ENCODE measurements at places on chromosomes 2 and 18. TPM values are rescaled to one million over a fixed set of nuclear protein-coding genes. Genes with fewer than 3 reads are reported as not detected.

GRCh38 chr18:30957066-30957465 is 85.5 kb downstream of the DSC3 start:
- DNase-seq, result no peak

DNA sequence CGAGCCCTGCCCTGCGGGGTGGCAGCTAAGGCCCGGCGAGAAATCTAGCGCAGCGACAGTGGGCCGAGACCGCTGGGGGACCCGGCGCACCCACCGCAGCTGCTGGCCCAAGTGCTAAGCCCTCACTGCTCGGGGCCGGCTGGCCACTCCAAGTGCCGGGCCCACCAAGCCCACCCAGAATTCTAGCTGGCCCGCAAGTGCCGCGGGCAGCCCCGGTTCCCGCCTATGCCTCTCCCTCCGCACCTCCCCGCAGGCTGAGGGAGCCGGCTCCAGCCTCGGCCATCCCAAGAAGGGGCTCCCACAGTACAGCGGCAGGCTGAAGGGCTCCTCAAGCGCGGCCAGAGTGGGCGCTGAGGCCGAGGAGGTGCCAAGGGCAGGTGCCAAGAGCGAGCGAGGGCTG is 55.2 kb upstream of the RND3 start:
- DNase-seq, result no peak

DNA sequence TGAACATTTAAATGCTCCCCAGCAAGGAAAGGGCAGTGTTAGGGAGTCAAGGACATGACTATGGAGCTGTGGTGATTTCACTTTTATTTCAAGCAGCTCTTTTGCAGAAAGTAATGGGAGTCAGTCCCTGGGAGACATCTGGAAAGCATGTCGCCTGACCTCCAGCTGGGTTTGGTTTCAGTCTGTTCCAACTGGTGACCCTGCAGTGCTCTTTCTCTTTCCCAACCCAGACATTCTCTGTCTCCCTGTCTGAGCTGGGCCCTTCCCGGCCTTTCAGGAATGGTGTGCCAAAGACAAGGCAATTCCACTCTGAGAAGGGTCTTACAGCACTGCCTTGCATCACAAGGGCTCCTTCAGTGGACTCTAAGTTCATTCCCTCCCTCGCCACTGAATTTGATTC is 323.2 kb downstream of the OSR1 start:
- DNase-seq, result no peak

- no peak for DNase-seq
Measured at GRCh38 chr2:156333274-156333950, 891 bp upstream of the NR4A2 start.

- DNase-seq, result peak; percentile 26
Measured at GRCh38 chr18:49135877-49136276, 185.1 kb upstream of the SMAD7 start.

DNA sequence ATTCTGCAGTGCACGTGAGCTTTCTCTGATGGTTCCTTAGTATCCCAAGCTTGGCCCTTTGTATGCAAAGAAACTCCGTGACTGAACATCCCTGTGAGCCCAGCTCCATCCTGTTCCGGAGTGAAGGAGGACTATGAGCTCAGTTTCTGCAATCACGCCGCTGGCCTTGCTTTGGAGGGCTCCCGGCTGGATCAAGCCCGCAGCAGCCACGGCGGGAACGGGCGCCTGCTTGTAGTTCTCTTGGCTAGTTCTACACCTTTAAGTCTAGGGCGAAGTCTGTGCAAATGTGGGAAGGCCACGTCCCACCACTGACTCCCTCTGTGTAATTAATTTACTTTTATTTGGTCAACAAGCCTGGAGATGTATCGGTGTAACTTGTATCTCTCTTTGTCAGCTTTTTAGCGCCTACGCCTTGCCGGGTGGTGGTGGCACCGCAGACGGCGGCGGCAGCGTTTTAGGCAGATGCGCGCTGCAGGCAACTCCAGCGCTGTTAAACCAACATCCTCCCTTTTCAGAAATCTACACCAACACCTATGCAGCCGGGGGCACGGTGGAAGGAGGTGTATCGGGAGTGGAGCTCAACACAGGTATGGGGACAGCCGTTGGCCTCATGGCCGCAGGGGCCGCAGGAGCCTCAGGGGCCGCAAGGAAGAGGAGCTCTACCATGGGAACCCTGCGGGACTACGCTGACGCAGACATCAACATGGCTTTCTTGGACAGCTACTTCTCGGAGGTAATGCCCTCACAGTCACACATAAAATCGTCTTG is 34.3 kb downstream of the DSG4 start:
- no peak for DNase-seq

DNA sequence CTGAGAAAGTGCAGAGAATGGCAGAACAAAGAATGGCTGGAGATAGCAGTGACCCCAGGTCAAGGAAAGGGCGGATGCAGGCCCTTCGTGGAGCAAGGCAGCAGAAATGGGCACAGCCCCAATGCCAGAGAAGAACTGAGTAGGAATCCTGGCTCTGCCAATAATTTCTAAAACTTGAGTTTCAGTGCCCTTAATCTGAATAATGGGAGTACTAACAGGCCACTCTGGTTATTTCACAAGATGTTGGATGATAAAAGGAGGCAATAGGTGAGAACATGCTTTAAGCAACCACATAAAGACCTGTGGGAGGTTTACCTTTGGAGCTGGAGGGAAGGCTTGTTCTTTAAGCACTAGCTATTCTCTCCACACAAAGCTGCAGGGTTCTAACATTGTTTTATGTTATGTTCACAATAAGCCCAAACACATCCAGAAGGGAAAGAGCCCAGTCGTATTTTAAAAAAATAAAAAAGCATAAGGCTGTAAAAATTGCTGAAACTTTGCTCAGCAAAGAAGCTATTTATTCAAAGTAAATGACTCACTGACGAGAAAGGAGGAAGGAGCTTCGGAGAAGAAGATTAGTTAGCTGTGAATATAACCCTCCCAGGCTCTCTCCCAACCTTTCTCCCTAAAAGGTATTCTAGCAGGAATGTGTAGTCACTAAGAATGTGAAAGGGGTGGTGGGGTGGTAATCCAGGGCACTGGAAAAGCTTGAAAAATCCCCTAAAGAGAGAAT is 470.2 kb downstream of the TXNL1 start:
- peak; percentile 54 for DNase-seq

DNA sequence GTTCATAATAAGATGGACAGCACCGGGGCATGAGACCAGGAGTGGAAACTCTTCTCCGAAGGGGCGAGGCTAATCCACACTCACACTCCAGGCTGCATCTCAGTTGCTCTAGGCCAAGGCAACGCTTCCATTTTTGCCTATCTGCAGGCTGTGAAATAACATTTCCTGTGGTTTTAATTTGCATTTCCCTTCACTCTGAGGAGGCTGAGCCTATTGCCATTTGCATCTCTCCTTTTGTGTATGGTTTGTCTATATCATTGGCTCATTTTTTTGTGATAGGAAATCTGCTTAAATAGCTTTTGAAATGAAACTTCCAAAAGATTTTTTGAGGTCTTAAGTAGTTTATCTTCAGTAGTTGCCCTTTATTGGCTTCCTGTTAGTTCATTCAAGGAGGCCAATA is 57.6 kb downstream of the TPGS2 start:
- no peak for DNase-seq

DNA sequence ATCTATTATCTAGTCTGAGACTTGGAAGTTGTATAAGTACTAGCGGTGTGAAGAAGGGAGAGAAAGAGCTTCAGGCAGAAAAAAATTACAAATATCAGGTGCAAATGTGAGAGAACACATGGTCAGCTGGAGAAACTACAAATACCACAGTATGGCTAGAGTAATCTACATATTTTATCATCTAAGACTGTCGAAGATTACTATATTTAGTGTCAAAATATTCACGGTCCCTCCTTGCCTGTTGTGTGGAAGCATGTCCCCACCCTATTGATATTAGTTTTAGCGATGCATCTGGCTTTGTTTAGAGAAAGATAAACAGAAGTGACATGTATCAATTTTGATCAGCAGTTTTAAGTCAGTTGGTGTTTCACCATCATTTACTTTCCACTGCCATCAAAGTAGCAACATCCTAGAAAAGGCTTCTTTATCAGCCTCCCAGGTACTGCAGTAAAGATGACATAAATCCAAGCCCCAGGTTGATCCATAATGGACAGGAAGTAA is 90.5 kb upstream of the ITGA4 start:
- no peak for DNase-seq

- DNase-seq, result no peak
Measured at GRCh38 chr2:120798567-120799247, 63.0 kb downstream of the GLI2 start.

DNA sequence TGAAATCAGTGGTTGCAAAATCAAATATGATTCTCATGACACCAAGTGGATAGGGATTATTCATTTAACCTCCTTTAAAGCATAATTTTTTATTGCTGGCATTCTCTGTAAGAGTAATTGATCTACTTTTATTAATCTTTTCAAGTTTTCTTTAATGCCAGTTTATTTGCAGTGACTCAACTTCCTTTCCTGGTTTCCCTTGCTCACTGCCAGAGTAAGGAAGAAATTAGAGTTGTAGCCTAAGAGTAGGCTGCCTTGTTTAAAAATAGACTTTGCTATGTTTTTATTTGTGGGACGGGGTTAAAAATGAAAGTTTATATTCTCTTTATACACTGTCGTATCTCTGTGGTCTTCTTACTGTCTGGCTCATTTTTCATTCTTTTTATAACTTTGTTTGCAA is 148.6 kb downstream of the WDR7 start:
- peak; percentile 70 for DNase-seq

DNA sequence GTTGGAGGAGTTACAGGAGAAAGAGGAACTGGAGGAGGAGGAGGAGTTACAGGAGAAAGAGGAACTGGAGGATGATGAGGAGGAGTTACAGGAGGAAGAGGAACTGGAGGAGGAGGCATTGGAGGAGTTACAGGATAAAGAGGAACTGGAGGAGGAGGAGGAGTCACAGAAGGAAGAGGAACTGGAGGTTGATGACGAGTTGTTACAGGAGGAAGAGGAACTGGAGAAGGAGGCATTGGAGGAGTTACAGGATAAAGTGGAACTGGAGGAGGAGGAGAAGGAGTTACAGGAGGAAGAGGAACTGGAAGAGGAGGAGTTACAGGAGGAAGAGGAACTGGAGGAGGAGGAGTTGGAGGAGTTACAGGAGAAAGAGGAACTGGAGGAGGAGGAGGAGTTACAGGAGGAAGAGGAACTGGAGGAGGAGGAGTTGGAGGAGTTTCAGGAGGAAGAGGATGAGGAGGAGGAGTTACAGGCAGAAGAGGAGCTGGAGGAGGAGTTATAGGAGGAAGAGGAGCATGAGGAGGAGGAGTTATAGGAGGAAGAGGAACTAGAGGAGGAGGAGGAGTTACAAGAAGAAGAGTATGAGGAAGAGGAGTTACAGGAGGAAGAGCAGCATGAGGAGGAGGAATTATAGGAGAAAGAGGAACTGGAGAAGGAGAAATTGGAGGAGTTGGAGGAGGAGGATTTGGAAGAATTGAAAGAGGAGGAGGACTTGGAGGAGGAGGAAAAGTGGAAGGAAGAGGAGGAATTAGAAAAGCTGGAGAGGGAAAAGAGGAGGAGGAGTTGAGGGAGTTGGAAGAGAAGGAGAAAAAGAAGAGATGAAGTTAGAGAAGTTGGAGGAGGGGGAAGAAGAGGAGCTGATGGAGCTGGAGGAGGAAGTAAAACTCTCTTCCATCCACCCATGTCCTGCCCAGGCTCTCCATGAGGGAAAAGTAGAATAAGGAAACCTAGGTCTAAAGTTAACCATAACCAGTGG is 37.2 kb downstream of the CLASP1 start:
- no peak for DNase-seq

DNA sequence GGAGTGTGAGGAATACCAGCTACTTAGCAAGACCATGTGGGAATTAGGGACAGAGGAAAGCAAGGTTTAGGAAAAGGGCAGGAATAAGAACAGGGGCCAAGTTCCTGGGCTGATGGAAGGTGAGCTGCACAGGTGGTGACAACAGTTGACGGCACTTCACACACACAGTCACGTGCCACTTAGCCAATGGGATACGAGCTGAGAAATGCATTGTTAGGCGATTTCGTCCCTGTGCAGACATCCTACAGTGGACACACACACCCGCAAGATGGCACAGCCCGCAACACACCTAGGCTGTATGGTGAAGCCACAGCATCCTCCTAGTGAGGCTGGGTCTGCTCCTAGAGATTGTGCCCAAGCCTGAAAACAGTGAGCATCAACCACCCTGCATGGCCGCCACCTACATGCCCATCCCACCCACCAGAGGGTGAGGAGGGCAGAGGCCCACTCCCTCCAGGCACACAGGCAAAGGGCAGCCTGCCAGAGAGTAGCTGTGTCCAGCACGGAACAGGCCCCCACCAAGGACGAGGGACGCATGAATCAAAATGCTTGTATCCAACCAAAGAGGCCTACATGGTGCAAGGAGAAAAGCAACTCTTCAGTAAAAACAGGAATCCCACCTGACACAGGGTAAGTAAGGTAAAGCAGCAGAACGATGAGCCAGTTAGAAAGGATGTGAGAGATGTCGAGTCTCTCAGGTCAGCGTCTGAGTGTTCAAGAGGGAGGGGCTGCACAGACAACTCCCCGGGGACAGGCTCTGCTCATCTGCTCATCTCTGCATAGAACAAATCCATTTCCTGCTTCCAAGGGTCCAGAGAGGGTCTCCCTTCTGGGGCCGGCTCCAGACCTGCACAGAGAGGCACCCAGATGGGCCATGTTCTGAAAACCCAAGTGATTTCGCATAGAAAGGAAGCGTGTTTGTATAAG is 51.3 kb downstream of the ZNF516 start:
- DNase-seq, result no peak

DNA sequence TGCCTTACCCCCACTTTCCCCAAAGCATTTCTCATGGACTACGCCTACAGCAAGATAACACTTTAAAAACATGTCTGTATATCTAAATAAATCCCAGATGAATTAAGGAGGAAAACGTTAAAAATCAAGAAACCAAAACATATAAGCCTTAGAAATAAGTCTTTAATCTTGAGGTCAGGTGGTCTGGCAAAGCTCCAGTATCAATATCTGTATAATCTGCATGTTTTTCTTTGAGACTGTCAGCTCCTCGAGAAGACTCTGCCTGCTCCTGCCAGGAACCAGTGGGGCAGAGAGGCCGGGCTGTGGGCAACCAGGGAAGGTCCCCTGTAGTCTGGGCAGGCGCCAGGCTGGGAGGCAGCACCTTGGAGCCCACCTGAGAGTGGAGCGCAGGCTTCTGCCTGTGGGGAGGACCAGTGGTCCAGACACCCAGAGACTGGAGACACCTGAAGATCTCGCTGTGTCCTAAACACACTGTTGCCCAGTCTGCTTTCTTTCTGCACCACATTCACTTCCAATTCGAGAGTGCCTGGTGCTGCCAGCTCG is 291.0 kb upstream of the SOX11 start:
- DNase-seq, result no peak

DNA sequence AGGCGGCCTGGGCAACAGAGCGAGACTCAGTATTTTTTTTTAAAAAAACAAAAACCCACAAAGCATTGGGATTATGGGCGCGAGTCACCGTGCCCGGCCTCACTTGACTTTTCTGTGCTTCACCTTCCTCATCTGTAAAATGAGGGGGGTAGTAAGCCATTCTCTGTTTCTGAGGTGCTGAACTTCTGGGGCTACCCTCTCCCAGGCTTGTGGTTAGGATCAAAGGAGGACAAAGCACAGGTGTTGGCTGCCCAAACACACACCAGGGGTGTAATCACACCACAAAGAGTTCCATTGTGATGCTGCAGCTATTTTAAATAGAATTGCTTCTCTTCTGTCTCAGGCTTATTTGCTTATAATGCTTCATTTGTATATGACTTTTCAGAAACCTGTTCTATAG is 35.8 kb upstream of the INHBB start:
- no peak for DNase-seq

The SCYGR4 gene
- not detected for total RNA-seq

The COL4A4 gene
- not detected for total RNA-seq

The NCKAP1 gene
- 130 TPM for total RNA-seq

The LAMA3 gene
- 7.1 TPM for total RNA-seq

The FNDC4 gene
- total RNA-seq, result 15.5 TPM

The ASPRV1 gene
- total RNA-seq, result 0.15 TPM
